ENCODE measurements at places on chromosomes 2 and 18.

GRCh38 chr18:24185805-24186204 is 46.9 kb downstream of the CABYR start:
- no peak for DNase-seq

GRCh38 chr2:70596293-70596692 is 42.7 kb upstream of the TGFA start:
- DNase-seq, result no peak

- DNase-seq, result no peak
Observed at GRCh38 chr2:70083344-70084156, 3.7 kb upstream of the PCBP1 start.

GRCh38 chr2:191516260-191516659 is 161.7 kb upstream of the NABP1 start:
- no peak for DNase-seq

GRCh38 chr2:30259071-30259470 is 27.7 kb downstream of the LBH start:
- no peak for DNase-seq

DNA sequence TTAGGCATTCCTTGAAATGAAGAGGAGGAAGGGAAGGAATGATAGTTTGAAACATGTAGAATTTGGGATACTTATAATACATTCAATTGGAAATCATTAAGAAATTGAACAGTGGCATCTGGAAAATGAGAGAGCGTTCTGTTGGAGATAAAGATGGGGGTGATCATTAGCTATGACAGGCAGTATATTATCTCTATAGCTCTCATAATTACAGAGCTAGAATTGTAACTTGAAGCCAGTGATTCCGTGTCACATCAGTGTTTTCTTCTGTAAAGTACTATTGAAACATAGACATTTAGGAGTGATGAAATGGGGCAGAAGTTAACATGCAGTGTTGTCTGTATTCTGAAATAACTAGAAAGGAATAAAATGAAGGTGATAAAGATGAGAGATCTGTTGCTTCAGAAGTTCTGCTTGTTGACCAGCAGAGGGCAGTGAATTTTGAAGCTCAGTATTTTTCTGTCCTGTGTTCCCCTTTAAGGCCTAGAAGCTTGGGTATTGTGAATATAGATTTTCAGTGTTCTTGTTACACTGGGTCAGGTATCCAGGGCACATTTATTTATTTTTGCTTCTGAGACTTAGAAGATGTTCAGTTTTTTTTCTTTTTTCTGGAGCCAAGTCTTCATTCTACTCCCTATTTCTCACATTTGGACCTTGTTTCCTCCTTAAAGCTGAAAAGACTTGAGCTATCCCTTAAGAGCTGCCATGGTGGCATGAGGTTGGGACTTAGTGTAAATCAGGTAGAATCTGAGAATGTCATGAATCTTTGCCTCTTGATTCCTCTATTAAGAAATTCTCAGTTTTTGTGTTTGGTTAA is 157.4 kb downstream of the TAF4B start:
- DNase-seq, result no peak

- DNase-seq, result no peak
Observed at GRCh38 chr2:112183327-112184025, 45.3 kb downstream of the FBLN7 start.

DNA sequence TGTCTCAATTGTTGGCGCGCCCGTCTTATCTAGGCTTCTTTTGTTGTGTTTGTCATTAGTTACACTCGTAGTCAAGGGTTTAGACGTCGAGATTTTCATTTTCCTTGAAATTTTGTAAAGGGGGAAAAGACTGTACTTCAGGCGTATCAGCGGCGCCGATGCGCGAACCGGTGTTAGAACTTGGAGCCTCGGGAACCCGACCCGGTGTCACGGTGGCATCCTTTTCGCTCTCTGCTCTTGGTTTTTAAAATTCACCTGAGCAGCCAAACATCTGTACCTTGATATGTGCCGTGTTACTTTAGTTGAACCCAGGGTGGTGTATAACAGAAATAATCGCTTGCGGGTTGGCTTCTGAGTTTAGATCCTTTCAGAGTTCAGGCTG is 643 bp downstream of the RMC1 start:
- no peak for DNase-seq

DNA sequence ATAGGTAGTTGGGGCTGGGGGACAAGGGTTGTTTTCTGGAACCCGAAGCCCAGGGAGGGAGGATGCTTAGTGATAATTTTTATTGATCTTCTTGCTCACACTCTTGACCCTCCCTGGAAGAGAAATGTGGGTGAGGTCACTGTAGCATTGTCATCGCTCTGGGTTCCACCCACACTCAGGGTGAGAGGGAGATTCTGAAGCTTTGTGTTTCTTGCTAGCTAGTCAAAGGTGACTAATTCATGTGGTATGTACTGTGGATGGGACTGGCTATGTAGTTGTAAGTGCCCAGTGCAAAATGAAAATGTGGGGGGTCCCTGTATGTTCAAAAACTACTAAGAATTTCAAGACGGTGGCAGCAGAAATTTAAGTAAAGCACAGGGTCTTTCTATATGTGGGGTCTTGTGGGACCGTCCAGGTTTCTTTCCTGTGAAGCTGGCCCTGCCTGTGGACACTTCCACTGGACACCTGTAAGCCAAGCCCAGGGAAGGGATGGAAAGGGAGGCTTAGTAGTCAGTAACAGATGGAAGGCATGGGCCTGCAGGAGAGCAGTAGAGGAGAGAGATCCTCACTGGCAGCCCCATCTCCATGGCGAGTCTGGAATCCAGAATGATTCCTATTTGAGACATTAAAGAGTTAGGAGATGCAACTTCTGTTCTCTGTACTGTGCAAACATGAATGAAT is 35.0 kb downstream of the TSN start:
- no peak for DNase-seq

DNA sequence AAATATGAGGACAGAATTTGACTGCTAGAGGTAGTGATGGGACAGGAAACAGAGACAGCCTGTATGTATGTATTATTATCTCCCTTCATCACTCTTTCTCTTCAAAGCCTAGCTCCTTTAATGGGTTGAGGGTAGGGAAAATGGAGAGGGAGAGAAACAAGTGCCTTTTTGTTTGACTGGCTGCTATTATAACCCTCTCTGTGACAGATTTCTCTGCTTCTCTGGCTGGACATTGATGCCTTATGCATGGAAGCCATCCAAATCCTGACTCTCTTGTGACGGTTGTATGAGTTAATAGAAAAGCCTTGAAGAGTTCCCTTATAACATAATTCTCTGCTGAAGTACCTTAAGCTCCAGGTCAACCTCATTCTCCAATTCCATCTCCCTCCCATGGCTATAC is 118.5 kb upstream of the COL5A2 start:
- DNase-seq, result no peak

DNA sequence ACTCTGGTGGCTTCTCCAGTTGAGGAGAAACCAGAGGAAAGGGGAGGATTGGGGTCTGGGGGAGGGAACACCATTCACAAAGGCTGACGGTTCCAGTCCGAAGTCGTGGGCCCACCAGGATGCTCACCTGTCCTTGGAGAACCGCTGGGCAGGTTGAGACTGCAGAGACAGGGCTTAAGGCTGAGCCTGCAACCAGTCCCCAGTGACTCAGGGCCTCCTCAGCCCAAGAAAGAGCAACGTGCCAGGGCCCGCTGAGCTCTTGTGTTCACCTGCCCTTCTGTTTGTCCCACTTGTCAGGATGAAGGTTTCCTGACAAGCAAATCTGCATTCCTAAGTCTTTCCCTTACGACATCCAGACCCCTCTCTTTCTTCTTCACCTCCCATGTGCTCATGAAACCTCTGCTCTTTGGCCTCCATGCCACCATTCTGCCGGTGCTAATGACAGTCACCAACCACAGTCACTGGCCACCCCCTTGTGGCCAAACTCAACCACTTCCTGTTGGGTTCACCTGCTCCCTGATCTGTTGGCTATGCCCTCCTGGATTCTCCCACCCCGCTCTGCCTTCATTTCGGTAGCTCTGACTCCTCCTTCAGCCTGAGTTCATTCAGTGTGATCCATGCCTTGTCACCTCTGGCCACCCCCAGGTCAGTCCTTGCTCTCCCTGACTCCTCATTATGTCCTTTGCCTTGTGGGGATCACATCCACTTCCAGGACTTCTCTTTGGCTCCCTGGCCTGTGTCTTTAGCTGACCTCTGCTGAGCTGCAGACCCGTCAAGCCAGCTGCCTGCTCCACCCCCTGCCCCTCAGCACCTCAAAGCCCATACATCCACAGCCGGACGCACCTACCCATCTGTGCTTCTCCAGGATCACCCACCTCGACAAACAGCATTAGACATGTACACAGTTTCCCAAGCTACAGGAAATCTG is 17.6 kb downstream of the EMX1 start:
- no peak for DNase-seq

- DNase-seq, result no peak
Observed at GRCh38 chr2:70549962-70550361, 3.7 kb downstream of the TGFA start.

- no peak for DNase-seq
Observed at GRCh38 chr2:157488877-157489276, 45.0 kb upstream of the CYTIP start.

All from nucleus accumbens (tissue), 56 donors.